ENCODE measurements at places on chromosomes 11 and 22. TPM values are rescaled to one million over a fixed set of nuclear protein-coding genes. Genes with fewer than 3 reads are reported as not detected.

GRCh38 chr22:18096823-18097222 lies 13.8 kb upstream of the TUBA8 start:
- no peak for DNase-seq

Gene CD3E
- 0.42 TPM for total RNA-seq

Gene DEUP1
- total RNA-seq = not detected

Gene RPS19BP1
- total RNA-seq = 318 TPM

Gene SHISA8
- 8.8 TPM for total RNA-seq

Measured in HT1080 (cell line).